ENCODE measurements at places on chromosomes 2 and 18.

DNA sequence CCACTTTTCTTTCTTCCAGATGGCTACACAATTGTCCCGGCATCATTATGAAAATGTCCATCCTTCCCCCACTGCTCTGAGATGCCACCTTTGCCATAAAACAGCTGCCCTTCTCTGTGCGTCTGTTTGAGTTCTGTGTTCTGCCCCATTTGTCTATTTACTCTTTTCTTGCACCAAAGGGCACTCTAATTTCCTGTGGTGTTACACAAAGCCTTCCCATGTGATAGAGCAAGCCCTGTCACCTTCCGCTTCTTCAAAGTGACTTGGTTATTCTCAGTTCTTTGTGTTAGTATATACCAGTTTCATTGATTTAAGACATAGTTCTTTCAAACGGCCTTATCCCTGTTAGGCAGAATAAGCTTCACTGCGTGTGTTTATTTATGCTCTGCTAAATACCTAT, 84.1 kb downstream of the FBXO15 start:
- no peaks in the 10 kb centered on the region for H3K36me3 ChIP-seq
- H3K4me3 ChIP-seq: no peak overlapping the region
- H3K27ac ChIP-seq: no peak overlapping the region

DNA sequence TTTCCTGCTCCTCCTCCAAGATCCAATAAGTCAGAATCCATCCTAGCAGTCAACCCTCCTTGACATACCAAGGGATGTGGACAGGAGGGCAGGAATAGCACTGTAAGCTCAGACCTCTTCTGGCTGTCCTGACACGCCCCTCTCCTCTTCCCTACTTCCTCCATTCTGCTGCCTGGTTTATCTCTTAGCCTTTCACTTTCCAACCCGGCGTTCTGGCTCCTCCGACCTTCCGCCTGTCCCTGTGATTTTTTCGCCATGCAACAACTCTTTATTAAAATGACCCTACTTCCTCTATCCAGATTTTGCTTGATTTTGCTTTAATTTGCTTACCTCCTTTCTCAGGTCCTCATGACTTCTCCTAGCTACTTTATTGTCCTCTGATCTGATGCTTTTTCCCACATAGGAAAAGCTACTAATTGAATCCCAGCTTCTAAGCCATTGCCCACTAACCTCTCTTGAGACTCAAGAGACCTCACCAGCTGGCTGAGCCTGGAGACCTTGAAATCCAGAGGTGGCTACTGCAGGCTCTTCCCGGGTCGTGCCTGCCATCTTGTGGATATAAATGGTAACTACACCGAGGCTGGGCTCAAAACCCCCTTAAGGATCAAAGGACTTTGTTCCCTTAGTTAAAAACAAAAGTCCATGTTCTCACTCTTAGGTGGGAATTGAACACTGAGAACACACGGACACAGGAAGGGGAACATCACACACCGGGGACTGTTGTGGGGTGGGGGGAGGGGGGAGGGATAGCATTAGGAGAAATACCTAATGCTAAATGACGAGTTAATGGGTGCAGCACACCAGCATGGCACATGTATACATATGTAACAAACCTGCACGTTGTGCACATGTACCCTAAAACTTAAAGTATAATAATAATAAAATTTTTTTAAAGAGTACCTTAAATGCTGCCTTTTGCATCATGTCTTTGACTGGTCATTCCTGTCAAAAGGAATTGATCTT, 139.4 kb downstream of the AKAIN1 start:
- no peak overlapping the region for H3K4me3 ChIP-seq
- H3K27me3 ChIP-seq: peaks cover 16% of the 10 kb centered on the region
- peaks cover 3% of the 10 kb centered on the region for H3K36me3 ChIP-seq
- no peak overlapping the region for H3K27ac ChIP-seq
- peaks cover 19% of the 10 kb centered on the region for H3K4me1 ChIP-seq
- DNase-seq: no peak

GRCh38 chr18:25251068-25251467, 100.9 kb downstream of the ZNF521 start:
- DNase-seq: no peak
- H3K27me3 ChIP-seq: no peaks in the 10 kb centered on the region

DNA sequence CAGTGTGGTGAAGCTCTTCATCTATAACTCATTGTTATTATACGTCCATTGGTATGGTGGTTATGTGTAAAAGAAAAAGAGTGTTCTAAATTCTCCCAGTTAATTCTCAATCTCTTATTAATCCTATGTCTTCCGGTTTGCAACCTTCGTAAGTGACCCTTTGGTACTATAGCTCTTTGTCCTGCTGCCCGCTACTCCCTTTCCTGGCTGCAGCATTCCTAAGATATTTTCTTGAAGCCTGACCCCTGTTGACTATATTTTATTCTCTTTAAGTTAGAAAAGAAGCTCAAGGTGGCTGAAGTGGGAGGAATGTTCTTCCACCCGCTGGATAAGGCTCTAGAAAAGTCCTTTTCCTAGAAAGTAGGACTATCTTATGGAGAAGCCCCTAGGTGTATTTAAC, 684.8 kb downstream of the SOCS6 start:
- DNase-seq: no peak
- H3K4me1 ChIP-seq: no peaks in the 10 kb centered on the region
- H3K27me3 ChIP-seq: no peaks in the 10 kb centered on the region
- H3K4me3 ChIP-seq: no peak overlapping the region
- H3K36me3 ChIP-seq: no peaks in the 10 kb centered on the region
- H3K27ac ChIP-seq: no peak overlapping the region

- peaks cover 11% of the 10 kb centered on the region for H3K27me3 ChIP-seq
- H3K36me3 ChIP-seq: no peaks in the 10 kb centered on the region
- DNase-seq: no peak
Observed at GRCh38 chr2:23618265-23618664, 233.3 kb downstream of the KLHL29 start.

- no peaks in the 10 kb centered on the region for H3K4me1 ChIP-seq
- DNase-seq: no peak
- no peaks in the 10 kb centered on the region for H3K36me3 ChIP-seq
- H3K27me3 ChIP-seq: no peaks in the 10 kb centered on the region
- H3K4me3 ChIP-seq: no peak overlapping the region
Observed at GRCh38 chr2:226760412-226761194, 39.0 kb downstream of the IRS1 start.

DNA sequence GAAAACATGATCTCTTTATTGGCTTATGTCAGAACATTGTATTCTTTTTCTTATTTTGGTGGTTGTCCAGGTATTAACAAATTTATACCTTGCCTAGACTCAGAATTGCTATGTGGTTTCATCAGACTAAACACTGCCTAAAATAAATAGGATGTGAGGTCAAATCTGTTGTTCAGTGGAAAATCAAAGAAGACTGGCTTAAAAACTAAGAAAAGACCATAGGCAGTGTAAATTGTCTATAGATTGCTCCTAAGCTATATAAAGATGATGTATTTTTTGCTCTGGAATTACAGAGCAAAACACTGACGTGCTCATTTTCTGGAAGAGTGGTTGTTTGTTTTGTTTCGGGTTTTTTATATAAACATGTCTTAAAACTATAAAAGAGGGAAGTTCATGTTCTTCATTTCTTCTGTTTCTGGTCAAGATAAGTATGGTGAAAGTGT, 266.0 kb downstream of the ALPK2 start:
- H3K27me3 ChIP-seq: peaks cover 32% of the 10 kb centered on the region
- peaks cover 3% of the 10 kb centered on the region for H3K36me3 ChIP-seq
- no peak overlapping the region for H3K27ac ChIP-seq
- no peak overlapping the region for H3K4me3 ChIP-seq
- no peaks in the 10 kb centered on the region for H3K4me1 ChIP-seq

DNA sequence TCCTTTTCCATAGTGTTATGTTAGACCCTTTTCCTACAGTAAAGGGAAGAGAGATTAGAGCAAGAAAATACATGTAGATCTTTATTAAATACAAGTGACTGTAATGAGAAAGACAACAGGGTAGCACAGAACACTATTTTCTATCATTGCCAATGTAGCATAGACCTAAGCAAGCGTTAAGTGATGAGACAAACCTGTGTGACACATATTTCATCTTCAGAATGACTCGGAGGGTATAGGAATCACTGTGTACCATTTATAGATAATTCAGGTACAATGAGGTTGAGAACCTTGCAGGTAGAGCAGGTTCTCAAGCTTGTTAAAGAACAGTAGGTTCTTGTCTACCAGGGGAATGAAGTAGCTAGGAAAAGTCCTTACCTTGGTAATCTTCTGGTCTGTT, 15.9 kb downstream of the PDIA6 start:
- H3K36me3 ChIP-seq: peaks cover 46% of the 10 kb centered on the region
- peak overlapping the region; percentile 56 for H3K27ac ChIP-seq
- H3K4me3 ChIP-seq: no peak overlapping the region
- H3K27me3 ChIP-seq: no peaks in the 10 kb centered on the region
- DNase-seq: no peak

DNA sequence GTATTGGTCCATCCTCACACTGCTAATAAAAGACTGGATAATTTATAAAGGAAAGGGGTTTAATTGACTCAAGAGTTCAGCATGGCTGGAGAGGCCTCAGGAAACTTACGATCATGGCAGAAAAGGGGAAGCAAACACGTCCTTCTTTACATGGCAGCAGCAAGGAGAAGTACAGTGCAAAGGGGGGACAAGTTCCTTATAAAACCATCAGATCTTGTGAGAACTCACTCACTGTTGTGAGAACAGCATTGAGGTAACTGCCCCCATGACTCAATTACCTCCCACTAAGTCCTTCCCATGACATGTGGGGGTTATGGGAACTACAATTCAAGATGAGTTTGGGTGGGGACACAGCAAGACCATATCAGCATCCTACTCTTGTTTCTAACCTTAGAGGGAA, 37.0 kb downstream of the SP100 start:
- peaks cover 90% of the 10 kb centered on the region for H3K4me1 ChIP-seq
- H3K36me3 ChIP-seq: peaks cover 55% of the 10 kb centered on the region
- H3K27ac ChIP-seq: no peak overlapping the region

DNA sequence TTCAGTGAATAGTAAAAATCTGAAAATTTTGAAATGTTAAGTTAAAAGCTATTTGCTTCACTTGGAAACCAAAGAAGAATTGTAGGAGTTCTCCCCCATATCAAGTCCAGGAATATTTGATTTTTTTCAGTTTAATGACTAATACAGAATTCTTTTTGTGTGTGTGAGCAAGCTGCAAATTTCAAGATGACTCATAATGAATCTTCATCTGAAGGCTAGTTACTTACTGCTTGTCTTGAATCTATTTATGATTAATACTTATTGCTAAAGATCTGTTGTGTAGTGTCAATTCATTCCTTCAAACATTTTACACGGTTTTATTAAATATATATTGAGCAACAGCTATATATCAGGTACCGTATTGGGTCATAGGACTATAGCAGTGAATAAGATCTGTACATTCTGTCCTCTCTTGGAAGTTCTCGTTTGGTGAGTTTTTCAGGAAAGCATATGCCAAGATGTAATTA, 47.8 kb upstream of the CAVIN2 start:
- peaks cover 30% of the 10 kb centered on the region for H3K27me3 ChIP-seq
- no peaks in the 10 kb centered on the region for H3K36me3 ChIP-seq

DNA sequence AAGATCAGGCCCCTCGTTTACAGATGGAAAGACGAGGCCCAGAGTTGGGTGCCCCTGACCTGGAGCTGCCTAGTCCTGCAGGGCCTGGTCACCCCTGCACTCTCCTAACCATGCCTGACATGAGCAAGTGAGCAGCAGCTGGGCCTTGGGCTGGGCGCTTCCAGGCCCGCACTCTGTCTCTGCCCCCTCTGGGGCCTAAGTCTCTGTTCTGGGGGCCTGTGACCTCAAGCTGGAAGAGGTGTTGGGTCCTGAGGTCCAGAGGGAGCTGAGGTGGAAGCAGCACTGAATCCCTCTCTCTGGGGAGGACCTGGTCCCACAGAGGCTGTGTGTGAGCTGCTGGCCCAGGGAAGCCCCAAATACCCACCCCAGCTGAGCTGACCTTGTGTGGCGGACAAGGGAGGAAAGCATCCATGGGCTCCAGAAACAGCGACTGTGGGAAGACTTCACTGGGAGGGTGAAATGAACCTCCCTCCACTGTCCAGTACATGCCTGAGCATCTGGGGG, 46.1 kb upstream of the GPC1 start:
- no peaks in the 10 kb centered on the region for H3K4me1 ChIP-seq
- no peak overlapping the region for H3K27ac ChIP-seq
- DNase-seq: no peak
- no peak overlapping the region for H3K4me3 ChIP-seq
- peaks cover 7% of the 10 kb centered on the region for H3K27me3 ChIP-seq

GRCh38 chr2:211867845-211868451, 670.7 kb downstream of the ERBB4 start:
- H3K27me3 ChIP-seq: no peaks in the 10 kb centered on the region
- no peak overlapping the region for H3K4me3 ChIP-seq
- no peaks in the 10 kb centered on the region for H3K36me3 ChIP-seq
- H3K27ac ChIP-seq: no peak overlapping the region

- H3K4me3 ChIP-seq: no peak overlapping the region
Observed at GRCh38 chr18:35460736-35461161, 37.0 kb downstream of the INO80C start.
